ENCODE measurements at places on chromosomes 3 and 15.

DNA sequence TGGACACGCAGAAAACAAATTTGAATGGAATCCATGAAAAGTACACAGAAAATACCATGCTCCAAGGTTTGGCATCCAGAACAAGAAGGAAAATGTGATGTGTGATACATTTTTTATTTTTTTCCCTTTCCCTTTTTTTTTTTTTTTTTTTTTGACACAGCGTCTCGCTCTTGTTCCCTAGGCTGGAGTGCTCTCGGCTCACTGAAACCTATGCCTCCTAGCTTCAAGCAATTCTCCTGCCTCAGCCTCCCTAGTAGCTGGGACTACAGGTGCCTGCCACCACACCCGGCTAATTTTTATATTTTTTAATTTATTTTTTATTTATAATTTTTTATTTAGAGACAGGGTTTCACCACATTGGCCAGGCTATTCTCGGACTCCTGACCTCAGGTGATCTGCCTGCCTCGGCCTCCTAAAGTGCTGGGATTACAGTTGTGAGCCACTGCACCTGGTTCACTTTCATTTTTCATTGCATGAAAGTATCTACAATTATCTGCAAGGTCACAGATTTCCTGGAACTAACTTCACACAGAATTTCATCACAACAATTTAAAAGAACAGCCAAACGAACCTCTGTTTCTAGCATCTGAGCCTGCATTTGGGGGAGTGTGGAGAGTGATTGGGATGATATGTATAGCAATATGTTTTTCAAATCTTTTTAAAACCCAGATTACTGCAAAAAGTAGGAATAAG is 8.3 kb downstream of the POU1F1 start:
- no peak for DNase-seq

- no peak for DNase-seq
These were observed 398.6 kb downstream of the PYDC2 start for GRCh38 chr3:191859531-191859930.

GRCh38 chr15:79244876-79245275 is 37.6 kb upstream of the ANKRD34C start:
- no peak for DNase-seq

GRCh38 chr3:71708476-71709105 is 16.6 kb downstream of the EIF4E3 start:
- no peak for DNase-seq

GRCh38 chr3:9097495-9097894 is 134.2 kb upstream of the RAD18 start:
- no peak for DNase-seq

DNA sequence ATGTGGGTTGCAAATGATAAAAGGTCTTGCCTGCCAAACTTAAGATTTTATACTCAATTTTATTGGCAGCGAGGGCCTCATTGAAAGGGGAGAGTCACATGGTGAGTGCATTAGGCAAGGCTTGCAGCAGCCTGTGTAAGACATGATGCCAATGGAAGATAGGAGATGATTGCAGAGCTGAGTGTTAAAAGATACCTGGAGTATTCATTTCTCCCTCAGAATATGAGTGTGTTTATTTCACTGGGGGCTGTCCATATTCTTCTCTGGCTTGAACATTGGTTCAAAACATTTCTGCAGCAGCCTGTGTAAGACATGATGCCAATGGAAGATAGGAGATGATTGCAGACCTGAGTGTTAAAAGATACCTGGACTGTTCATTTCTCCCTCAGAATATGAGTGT is 165.2 kb upstream of the NUDT16 start:
- DNase-seq = no peak

- DNase-seq = no peak
These were observed 322.7 kb upstream of the ZNF717 start for GRCh38 chr3:76107935-76108570.

- DNase-seq = no peak
These were observed 1.3 kb downstream of the FEM1B start for GRCh38 chr15:68278595-68279405.

DNA sequence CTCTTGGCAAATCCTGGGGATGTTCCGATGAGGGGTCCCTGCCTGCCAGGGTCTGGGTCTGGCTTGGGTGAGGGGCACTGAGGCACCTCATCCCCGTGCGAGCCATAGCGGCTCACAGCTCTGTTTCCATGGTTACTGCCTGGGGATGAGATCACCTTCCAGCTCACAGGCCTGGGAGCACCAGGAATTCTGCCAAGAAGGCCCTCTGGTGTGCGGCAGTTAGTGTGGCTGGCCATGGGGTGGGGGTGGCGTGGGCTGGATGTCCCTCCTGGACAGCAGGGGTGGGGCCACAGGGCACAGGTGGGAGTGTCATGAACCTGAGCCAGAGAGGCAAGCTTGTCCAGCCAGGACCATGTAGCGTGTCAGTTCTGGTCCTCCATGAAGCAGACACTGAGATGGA is 22.1 kb upstream of the PRR23E start:
- DNase-seq = peak; percentile 45

- DNase-seq = peak; percentile 64
These were observed 4.4 kb upstream of the CXCR6 start for GRCh38 chr3:45938864-45939263.

DNA sequence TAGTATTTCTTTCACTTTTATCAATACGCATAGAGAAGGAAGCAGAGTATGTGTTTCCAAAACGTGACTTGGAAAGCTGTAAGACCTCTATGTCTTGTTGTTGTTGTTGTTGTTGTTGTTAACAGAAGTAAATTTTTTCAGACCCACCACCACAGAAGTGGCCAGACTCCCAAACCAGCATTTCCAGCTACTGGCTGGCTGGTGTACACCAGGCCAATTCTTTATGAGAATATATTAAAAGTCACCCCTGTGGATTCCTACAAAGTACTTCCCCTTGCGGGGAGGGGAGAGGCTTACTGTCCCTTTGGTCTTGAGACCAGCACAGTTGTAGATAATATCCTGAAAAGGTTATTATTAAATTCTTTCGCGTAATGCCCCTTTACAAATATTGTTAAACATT is 1.6 kb upstream of the FOXP1 start:
- no peak for DNase-seq

- DNase-seq = no peak
These were observed 164.6 kb upstream of the HES1 start for GRCh38 chr3:193971261-193971751.

DNA sequence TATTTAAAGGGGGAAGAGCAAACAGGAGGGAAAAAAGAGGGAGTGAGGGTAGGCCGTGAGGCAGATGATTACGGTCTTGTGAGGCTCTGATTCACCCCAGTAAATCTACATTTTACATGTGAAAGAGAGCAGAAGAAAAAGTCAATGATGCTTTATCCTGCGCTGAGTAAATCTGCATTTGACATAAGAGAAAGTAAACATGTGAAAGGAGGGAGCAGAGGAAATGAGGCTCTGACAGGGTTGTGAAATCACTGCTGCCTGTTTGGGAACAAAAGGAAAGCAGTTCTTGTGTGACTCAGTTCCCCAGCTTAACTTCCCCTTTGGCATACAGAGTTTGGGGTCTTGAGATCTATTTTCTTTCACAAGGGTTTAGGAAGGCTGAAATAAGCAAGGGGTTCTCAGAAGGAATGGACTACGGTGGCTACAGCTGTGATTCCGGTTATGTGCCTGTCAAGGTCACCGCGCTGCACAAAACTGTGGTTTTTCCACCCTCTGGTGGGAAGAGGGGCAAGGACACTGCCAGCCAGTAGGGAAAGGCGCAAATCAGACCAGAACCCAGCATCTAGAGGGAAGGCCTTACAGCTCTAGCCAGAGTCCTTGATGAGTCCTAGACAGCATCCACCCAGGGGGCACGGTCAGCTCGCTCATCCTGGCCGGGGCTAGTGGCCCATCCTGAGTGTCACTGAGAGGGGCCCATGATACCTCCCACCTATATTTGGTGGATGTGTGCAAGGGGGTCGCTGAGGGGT is 18.9 kb upstream of the HCN4 start:
- DNase-seq = no peak

GRCh38 chr3:194117104-194117845 is 18.7 kb upstream of the HES1 start:
- DNase-seq = no peak

DNA sequence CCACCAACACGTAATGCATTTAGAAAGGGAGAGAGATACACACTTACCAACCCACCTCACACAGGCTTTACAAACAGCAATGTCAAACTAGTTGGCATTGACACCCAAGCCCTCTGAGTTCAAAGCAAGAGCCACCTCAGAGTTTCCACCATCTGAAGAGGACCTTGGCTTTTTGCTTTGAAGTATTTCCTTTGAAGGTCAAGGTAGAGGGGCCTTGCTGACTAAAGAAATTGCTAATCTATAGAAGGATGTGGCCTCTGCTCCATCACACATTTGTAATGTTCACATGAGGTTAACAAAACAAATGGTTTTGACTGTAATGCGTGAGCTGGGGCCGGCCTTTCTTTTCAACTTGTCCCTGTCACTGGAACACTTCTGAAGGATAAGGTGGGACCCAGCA is 117.7 kb downstream of the POLR2M start:
- DNase-seq = no peak

DNA sequence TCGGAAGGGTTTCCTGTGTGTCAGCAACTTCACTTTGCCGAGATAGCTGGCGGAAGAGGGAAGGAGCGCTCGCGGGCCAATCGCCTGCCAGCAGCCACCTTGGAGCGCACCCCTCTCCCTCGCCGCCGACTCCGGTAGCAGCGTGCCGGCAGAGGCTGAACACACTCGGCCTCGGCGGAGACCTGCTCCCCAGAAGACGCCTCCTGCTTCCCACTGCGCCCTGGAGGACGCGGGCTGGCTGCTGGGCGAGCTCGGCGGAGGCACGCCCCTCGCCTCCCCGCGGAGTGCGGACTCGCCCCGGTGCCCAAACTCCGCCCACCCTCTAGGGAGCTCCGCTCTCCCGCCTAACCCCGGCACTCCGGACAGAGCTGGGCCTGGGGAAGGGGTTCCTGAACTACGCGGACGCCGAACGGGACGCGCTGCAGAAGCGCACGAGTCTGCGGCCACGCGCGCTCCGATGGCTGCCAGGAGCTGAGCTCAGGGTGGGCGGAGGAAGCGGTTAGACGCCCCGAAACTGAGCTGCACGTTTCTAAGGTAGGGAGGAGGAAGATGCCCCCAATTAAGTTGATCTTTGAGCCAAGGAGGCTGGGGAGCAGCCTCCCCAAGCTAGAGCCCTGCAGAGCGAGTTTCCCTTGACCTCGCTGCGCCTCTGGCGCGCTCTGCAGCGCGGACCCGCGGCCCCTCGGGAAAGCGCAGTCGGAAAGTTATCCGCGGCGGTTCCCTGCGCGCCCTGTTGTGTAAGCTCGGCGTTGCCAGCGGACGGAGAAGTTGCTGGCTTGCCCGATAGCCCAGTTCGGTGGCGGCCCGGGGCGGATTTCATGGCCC is at the start of gene P2RY1:
TSS of gene P2RY1 (plus strand) at position 356 of the 825 bp plus-strand sequence. CDS start 652 bp downstream, outside the sequence.
- DNase-seq = no peak

GRCh38 chr3:56365905-56366640 is 102.2 kb downstream of the ERC2 start:
- DNase-seq = no peak

- DNase-seq = no peak
These were observed at the start of gene GXYLT2 for GRCh38 chr3:72887705-72888545. Gene GXYLT2, plus strand, starts transcription at chr3:72888046. Its CDS starts 188 bp downstream, at chr3:72888234.

DNA sequence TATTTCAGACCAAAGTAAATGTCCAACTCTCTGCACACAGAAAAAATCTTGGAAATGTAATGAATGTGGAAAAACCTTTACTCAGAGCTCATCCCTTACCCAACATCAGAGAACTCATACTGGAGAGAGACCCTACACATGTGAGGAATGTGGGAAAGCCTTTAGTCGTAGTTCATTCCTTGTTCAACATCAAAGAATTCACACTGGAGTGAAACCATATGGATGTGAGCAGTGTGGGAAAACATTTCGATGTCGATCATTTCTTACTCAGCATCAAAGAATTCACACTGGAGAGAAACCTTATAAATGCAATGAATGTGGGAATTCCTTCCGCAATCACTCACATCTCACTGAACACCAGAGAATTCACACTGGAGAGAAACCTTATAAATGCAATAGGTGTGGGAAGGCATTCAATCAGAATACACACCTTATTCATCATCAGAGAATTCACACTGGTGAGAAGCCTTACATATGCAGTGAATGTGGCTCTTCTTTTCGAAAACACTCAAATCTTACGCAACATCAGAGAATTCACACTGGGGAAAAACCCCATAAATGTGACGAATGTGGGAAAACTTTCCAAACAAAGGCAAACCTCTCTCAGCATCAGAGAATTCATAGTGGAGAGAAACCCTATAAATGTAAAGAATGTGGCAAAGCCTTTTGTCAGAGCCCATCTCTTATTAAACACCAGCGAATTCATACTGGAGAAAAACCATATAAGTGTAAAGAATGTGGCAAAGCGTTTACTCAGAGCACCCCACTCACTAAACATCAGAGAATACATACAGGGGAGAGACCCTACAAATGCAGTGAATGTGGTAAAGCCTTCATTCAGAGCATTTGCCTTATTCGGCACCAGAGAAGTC is 8.0 kb upstream of the ZNF501 start:
- DNase-seq = no peak

DNA sequence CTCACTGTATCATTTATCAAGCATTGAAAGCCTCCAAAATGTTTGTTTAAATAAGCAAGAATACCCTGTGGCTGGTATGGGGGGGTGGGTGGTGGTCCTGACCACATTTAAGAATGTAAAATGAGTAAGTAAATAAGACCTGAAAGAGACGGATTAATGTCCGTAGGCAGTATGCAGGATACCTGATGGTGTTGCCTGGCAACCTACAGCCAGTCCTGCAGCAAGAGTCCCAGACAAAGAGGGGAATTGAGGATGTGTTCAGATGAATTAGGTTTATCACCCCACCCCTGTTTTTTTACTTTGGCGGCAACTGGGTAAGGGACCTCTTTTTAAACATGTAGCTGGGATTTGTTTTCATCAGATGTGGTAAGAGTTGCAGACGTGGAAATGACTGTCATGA is 99.8 kb upstream of the BFSP2 start:
- no peak for DNase-seq

DNA sequence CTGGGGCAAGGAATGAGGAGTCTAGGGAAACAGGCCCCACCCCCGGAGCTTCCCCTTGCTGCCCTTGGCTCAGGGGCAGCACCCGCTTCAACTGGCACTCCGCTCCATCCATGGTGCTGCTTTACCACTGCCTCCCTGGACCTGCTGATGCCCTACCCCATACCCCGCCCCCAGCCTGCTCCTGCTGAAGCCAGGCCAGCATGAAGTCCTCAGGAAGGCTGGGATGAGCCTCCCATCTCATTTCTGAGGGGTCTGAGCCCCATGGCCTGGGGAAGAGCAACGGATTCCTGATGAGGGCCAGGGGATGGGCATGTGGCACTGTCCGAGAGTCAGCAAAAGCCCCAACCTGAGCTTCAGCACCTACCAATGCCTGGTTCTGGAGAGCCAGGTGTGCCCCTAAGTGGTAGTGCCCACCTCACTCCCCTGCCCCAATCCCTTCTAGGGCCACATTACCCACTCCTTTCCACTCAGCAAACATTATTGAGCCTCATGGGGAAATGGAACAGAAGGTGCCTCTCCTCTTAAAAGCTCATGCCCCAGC is 21.0 kb downstream of the SEC61A1 start:
- DNase-seq = no peak

DNA sequence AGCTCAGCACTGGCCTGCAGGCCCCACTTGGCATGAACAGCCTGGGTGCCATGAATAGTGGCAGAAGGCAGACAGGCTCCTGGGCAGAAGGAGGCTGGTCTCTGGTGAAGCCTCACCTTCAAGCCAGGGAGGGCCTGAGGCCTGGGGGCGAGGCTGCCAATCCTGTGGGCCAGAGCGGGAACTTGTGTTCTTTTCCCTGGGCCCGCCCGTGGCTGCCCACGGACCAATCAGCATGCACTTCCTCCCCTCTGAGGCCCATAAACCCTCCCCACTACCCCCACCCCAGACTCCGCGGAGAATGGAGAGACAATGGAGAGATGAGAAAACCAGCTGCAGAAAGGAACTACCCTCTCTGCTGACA is 283.8 kb upstream of the ROBO1 start:
- no peak for DNase-seq

- DNase-seq = peak; percentile 54
These were observed 9.5 kb downstream of the COPS2 start for GRCh38 chr15:49145651-49146609.
